ENCODE measurements at places on chromosomes 12 and 14.
A peak's percentile ranks its signal among the peaks of the same experiment; 100 is the strongest.

GRCh38 chr12:124768452-124769162 lies 95.1 kb downstream of the SCARB1 start:
- DNase-seq: no peak

- no peak for DNase-seq
Observed at GRCh38 chr14:26870096-26870495, 272.3 kb upstream of the NOVA1 start.

DNA sequence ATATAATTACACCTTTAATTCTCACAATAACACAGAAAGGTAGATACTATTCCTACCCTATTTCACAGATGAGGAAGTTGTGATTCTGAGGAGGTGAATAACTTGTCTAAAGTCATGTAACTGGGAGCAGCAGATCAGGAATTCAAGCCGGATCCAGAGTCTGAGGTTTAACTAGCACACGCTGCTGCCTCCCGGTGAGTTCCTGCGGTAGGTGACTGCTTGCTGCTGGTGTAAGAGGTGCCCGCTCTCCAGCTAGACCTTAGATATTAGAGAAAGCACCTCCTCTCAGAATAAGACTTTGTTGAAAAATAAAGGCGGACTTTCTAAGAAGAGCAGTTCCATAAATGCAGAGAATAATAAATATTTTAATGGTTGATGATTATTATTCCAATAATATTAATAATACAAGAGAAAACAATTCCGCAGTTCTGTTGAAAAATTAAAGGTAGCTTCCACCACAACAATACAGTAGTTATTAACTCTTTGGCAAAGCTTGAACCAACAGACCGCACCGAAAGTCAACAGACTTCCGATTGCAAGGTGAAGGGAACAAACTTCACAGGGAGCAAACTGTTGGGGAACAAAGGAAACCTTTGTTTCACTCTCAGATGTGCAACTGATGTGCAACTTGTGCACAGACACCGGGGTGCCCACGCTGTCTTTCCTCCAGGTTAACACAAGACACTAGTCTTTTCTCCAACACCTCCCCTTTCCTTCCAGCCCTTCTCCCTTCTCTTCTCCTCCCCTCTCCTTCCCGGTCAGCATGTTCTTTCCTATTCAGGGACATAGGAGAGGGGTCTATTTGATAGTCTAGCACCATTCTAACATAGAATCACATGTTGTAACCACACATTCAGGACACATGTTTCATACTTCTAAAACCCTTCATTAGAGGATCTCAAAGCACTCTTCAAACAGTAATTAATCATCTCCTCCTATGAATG lies 73.2 kb upstream of the EGLN3 start:
- DNase-seq: no peak

DNA sequence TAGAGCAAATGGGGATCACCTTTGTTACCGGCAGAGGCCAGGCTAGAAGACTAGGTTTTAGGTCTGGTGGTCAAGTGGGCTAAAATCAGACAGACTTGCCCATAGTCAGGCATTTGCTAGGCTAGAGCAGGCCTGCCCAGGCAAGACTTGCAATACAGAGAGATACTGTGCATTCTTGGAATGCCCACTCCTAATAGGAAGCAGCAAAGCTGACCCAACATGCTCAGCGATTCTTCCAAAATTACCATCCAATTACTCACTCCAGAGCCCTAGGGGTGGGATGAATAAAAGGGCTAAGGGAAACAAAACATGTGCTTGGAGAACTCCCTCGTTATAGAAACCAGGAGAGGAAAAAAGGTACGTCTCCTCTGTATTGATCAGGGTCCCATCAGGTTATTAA lies 187.8 kb upstream of the AMIGO2 start:
- DNase-seq: no peak

DNA sequence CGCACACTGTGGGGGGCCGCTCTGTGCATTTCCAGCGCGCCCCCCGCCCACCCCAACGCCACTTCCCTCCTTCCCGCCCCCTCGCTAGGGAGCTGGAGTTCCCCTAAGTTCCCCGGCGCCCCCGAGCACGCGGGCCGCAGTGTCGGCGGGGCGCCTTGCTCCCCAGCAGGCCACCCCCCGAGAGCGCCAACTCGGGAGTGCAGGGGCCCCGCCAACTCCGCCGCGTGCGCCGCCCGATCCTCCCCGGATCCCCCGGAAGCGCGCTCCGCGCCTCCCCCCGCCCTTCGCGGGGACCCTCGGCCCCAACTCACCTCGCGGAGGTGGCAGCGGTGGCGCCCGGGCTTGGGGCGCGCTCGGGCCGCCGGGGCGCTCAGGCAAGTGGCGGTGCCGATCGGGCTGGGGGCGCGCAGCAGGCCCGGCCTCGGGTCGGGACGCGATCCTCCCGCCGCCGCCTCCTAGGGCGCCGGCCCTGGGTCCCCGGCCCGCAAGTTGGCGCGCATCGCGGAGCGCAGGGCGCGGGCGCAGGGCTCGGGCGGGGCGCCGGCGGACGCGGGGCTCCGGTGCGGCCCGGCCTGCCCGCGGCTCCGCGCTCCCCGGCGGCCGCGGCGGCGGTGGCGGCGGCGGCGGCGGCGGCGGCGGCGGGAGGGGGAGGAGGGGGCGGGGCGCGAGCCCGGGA lies at the start of gene NCOR2:
NCOR2 (minus strand) TSS at position 616 of the 676 bp plus-strand sequence. CDS start 72,361 bp downstream, outside the sequence.
- no peak for DNase-seq

DNA sequence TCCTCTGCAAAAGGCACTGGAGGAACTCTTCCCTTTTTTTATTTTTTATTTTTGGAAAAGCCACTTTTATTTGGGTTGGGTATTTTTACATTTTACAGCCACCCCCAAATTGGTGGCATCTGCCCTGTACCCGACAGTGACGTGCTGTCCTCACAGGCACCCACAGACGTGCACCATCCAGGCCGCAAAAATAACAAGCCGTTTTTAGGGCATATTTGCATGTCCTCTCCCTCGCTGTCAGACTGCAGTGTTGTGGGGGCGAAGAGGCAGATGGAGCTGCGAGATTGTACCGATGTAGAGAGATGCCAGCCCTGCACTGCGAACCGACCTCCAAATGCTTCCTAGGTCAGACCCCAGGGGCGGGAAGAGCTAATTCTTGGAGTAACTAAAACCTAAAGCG lies 12.2 kb downstream of the JDP2 start:
- DNase-seq: no peak

GRCh38 chr14:102696332-102696731 lies 80.9 kb upstream of the TRAF3 start:
- DNase-seq: no peak

DNA sequence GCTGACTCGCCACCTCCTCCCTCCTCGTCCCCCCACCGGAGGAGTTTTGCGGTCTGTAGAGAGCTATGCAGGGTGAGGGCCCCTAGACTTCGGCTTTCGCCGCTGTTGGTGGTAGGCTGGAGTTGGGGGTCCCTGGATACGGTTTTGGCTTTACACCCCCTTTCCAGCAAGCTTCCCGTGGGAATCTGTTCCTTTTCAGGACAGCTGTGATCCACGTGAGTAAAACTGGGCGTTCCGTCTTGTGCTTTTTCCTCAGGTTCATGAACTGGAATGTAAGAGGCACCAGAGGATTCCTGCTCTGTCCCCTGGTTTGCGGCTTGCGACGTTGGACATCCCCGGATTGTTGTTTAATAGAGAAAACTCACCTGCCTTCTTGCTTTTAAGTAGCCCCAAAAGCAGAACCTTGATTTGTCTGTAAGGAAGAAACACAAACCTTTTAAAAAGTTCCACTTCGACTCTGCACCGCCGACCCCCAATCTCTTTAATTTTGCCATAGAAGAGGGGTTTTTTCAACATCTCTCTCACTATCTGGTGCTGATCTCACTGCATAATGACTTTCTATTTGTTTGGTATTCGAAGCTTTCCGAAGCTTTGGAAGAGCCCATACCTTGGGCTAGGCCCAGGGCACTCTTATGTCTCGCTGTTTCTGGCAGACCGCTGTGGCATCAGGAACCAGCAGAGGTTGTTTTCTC lies 490 bp downstream of the PRORP start:
- DNase-seq: peak; percentile 21

DNA sequence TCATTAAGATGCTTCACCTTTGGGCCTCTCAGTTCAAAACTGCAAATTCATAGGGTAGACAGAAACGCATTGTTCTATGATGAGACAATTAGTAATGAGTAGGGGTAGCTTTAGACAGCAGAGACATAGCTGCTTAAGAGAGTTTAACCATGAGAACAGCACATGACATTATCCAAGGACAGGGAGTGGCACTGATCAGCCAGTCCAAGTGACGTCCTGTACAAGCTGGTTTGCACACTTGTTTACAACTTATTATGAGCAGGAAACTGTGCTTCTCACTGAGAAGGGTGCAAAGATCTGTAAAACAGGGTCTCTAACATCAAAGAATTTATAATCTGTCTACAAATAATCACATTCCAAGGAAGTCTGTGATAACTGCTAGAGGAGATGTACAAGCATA lies 11.2 kb upstream of the SRSF5 start:
- no peak for DNase-seq

All from left renal pelvis (tissue), 4 donors.